Right renal cortex interstitium (tissue), 3 donors: ENCODE measurements at places on chromosomes 7 and 10. TPM values are rescaled to one million over a fixed set of nuclear protein-coding genes. Genes with fewer than 3 reads are reported as not detected.

GRCh38 chr10:63885156-63885555, 364.0 kb downstream of the REEP3 start:
- DNase-seq = no peak

The IL2RA gene
- polyA plus RNA-seq = not detected

GRCh38 chr10:7417103-7417623, 6.3 kb upstream of the SFMBT2 start:
- DNase-seq = no peak

GRCh38 chr10:34644224-34644623, 170.9 kb downstream of the PARD3 start:
- DNase-seq = no peak
